ENCODE measurements at places on chromosomes 1 and 21.

- no peak for DNase-seq
Observed at GRCh38 chr1:62229932-62230331, 35.3 kb downstream of the L1TD1 start.

GRCh38 chr21:39040494-39041110 lies 142.6 kb downstream of the PSMG1 start:
- DNase-seq, result no peak

DNA sequence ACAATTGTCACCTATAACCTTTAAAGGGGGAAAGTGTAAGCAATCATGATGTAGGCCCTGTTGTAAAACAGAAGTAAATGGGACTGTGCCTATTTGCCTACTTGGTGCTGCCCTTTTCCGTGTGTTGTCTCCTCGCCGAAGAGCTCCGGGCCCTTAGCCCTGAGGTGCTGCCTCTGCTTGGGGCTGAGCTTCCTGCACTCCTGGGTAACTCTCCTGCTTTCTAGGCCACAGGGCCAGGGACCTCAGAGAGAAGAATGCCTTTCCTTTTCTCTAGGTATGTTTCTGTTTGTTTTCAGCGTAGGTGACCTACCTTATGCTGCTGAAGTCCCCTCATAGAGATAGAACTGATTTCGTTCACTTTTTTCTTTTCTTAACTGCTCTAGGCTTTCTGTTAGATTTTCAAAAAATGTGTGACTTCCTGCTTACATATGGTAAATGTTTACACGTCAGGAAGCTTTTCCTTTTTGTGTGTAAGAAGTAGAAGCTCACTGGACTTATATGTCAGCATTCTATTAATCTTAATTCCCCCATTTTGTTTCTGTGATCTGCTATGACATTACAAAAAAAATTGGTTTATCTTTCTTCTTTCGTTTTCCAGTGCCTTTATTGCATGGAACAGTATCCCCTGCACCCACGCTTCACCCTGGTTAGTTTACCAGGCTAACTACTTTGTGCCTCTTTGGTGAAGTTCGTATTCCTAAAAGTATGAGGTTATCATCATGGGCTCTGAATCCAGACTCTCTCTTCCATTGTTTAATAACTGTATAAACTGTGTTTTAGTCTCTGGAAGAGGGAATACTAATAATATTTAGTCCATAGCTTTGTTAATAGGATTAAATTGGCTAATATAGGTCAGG lies 61.7 kb downstream of the ITSN1 start:
- DNase-seq, result no peak

GRCh38 chr1:22831729-22832413 lies 121.2 kb downstream of the EPHB2 start:
- no peak for DNase-seq

DNA sequence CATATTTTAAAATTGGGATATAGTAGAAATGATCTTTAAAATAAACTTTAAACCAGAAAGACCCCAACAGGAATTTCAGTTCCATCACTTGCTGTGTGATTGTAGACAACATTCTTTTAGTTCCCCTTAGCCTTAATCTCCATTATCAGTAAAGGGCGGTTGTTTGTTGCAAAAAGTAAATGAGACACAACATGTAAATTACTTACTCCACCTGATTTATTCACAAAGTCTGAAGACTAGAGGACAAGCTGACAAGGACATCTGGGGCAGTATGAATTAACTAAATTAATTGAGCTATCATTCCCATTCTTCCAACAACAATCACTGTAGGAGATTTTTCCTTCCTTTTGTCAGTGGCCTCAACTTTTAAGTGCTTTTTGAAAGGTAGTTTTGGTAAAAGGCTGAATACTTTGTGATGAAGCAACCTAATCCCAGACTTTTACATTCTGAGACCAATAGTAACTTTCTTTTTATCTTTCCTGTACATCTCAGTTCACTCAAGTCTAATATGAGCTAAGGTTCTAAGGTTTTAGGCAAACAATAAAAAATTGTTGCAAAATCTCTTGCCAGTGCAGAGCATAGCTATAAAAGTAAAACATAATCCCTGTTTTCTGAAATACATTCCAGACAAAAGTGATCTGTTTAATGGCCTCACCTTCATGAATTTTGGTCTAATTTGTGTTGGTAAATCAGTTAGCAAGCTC lies 6.2 kb downstream of the SLC19A2 start:
- DNase-seq, result no peak

- DNase-seq, result peak; percentile 51
Observed at GRCh38 chr1:39816415-39817090, 27.9 kb upstream of the BMP8B start.

GRCh38 chr1:13836631-13837030 lies 136.6 kb downstream of the PRDM2 start:
- no peak for DNase-seq

DNA sequence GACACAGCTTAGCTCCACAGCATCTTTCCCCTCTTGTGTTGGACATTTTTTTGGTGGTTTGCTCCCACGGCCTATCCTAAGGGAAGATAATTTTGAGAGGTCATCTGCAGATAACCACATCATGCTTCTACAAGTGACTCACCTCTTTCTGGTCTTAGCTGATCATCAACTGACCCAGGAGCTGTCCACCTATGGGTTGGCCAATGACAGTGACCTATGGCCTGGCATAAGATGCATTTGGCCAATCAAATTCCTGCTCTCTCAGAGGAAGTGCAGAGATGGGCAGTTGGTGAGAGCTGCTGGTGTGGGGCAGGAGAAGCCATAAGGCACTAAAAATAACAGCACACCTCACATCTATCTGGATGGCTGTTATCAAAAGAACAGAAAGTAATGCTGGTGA lies 100.0 kb upstream of the CLDN14 start:
- DNase-seq, result no peak

- DNase-seq, result no peak
Observed at GRCh38 chr1:36971852-36972618, 62.3 kb downstream of the GRIK3 start.

DNA sequence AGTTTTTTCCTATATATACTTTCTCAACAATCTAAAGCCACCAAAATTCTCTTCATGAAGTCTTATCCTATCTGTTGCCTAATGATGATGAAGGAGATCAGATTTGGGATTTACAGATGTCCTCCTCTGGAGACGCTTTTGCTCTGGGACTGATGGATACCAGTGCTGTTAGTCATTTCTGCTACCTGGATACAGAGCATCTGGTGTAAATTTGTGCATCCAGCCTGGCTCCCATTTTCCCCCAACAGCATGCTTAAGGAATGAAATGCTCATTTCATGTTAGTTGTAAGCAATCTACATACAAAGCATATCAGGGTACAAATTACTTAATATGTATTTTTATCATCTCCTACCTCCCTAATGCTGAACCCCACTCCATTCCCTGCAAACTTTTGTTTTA lies 57.7 kb downstream of the HNRNPR start:
- no peak for DNase-seq

GRCh38 chr1:247370786-247371732 lies 39.4 kb upstream of the ZNF496 start:
- DNase-seq, result no peak

DNA sequence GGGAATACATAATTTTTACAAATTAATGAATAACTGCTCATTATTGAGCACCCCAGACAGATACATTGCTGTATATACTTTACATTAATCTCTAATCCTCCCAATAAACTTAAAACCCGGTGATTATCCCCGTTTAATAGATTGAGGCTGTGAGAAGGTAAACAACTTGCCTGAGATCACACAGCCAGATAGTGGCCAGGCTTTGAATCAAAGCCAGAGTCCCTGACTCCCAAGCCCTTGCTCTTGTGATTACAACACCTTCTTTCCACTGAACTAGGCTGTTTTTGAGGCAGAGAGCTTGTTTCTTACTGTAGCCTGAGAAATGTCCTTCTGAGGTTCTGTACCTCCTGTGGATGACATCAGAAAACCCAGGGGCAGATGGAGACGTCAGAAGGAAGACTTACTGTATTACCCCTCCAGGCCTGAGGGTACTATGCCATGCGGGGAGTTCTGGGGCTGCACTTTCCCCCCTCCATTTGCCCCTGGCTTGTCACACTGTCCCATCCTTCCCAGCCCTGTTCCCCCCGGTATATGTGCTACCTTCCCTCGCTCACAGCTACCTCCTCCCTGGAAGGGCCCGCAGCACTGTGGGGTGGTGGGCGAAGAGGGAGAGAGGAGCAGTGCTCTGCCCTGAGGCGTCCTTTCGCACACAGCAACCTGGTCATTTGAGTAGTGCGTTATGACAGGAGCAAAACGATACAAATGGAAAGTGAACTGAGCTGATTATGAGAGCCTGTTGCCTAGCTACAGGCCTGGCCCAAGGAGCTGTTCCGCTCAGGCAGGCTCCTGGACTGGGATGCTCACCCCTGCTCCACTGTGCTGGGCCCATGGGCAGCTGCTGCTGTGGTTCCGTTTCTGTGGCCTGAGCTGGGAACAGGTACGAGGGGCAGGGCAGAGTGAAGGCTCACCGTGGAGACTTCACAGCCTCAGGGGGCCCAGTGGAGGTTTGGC lies 4.6 kb downstream of the KCNC4 start:
- no peak for DNase-seq

DNA sequence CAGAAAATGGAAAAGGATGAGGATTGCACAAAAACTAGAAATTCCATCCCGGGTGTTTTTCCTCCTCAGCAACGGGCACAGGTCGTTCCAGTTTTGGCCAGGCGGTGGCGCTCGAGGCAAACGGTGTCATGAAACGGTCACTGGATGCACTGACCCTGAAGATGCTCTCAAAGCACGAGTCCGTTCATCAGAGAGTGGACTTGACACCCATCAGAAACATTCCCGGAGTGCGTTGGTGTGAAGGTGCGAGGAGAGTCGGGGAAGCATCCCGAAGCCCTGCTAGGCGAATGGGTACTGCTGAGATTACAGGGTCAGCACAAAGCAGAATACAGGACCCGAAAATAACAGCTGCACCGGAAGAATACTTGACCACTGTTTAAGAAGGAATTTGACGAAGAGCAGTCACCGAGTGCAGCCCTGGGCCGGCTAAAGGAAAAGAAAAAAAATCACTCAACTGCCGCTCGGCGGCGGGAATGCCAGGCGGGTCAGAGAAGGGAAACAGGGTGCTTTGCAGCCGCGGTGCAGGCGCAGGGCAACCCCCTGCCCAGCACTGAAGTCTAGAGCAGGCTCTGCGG lies 71.7 kb upstream of the ETS2 start:
- peak; percentile 76 for DNase-seq

- no peak for DNase-seq
Observed at GRCh38 chr1:233224311-233224710, 71.2 kb downstream of the PCNX2 start.

DNA sequence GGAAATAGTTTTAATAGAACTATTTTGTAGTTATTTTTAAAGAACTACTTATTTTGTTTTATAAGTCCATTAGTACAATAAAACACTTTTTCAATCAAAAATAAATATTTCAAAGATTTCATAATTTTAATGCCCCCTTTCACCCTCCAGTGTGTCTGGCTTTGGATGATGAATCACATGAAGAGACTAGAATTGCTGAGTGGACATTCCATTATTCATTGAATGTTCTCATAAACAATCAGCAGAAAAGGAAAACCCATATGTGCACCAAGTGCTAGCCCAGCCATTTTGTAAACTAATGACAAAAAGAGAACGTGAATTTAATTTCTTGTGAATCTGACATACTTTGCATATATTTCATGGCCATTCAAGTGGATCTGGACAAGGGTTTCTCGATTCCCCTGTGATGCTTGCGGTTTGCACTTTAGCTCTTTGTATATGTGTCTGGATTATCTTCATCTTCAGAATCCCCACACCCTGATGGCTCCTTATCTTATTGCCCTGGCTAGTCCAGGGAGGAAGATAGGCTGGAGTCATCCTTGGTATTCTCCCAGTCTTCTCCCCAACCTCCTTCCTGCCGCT lies 20.7 kb upstream of the CHIA start:
- DNase-seq, result no peak

DNA sequence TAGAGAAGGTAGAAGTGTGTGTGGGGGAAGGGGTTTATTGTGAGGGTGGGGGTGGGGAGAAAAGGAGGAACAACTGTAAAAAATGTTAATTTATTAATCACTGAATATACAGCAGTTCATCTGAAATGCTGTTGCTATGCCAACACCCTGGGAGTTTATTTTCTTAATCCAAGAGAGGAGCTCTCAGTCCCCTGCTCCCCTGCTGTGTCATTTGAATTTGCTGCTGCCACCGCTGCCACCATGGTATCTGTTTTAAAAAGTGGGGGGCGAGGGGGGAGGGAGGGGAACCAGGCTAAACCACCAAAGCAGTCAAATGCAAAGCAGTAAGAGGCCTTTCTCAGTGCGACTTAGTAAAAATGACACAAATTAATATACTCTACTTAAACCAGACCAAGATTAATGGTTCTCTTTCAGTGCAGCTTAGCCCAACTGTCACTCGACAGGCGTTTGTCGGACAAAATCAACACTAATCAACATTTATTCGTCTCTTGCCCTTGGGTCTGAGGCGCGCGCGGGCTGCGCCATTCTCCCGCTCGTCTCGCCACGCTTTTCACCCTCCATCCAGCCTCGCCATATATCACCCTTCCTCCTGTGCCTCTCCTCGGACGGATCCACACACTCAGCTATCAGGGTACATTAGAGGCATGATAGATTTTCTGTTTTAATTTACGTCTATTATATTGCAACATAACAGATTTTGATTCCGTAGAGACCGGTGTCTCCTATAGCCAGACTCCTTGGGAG lies 76.2 kb downstream of the PBX1 start:
- DNase-seq, result no peak

- DNase-seq, result no peak
Observed at GRCh38 chr1:100347009-100347966, 5.0 kb upstream of the CDC14A start.

DNA sequence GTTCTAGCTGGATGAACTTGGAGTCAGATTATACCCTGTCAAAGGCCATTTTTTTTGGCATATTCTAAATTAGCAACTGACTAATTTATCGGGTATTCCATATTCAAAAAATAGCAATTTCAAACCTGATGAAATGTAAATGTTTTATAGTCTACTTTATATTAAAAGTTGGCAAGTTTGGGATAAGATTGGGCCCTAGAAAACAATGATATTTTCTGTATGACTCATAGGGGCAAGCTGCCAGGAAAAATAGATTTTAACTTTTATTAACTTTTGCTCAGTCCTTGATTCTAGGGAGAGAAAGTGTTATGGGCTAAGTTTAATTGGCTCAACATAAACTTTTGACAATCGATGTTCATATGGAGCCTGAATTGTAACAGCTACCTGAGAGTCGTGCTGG lies 576.9 kb upstream of the B3GALT2 start:
- no peak for DNase-seq

Data from activated CD4-positive, alpha-beta T cell treated with anti-CD3 and anti-CD28 coated beads for 4 hours (primary cell).